Activated CD8-positive, alpha-beta memory T cell treated with anti-CD3 and anti-CD28 coated beads for 1 hour (primary cell): ENCODE measurements at places on chromosomes 12 and 14.

- no peak for DNase-seq
Observed at GRCh38 chr12:28223025-28223554, 32.8 kb downstream of the CCDC91 start.

DNA sequence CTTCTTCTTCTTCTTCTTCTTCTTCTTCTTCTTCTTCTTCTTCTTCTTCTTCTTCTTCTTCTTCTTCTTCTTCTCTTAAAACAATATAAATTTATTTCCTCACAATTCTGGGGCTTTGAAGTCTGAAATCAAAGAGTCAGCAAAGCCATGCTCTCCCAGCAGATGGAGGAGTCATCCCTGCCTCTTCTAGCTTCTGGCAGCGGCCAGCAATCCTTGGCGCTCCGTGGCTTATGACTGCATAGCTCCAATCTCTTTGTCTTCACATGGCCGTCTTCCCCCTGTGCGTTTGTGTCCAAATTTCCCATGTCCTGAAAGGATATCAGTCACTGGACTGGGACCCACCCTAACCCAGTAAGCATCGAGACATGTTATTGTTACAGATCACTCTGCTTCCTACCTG lies 22.9 kb downstream of the KCNA1 start:
- DNase-seq, result no peak

DNA sequence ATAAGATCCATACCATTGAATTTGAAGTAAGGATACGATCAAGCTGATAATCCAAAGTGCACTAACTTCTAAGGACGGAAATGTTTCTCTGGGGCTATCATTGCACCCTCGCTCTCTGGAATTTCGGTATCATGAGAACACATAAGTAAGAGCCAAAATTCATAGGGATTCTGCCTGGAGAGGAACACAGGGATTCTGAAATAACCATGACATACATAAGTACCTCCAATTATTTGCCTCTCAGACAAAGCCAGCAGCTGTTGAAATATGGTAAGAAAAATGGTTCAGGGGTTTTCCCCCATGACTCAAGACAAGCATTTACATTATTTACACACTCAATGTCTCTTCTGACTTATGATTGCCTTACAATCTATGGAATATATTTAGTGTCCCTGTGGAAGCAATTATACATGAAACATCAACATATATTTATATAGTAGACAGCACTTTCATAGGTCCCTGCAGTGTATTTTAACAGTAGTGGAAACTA lies 1123.6 kb upstream of the SEL1L start:
- no peak for DNase-seq

- DNase-seq, result no peak
Observed at GRCh38 chr14:83556746-83557453, 1973.0 kb upstream of the FLRT2 start.

- DNase-seq, result no peak
Observed at GRCh38 chr12:128813883-128814282, 9.9 kb downstream of the SLC15A4 start.

DNA sequence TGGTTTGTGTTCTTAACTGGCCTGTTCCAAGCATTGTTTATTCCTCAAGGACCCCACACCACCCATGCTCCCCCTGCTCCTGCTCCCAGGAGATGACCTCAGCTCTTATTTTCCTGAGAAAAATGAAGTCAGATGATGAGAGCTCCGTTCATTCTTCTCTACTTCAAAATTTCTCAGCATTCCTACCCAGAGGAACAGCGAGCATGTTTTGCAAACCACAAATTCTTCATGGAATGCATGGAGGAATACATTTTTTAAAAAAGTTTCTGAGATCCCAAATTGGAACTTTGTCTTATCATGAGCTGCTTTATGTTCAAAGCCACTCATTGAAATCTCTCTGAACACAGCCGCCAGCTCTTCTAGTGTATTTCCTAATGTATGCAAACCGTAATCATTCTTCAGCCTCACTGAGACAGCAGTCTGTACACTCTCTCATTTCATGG lies 44.9 kb downstream of the SYNE2 start:
- DNase-seq, result no peak

GRCh38 chr12:109625131-109625559 lies 51.6 kb downstream of the MVK start:
- DNase-seq, result no peak

GRCh38 chr12:5171701-5172100 lies 128.0 kb downstream of the KCNA5 start:
- DNase-seq, result no peak

DNA sequence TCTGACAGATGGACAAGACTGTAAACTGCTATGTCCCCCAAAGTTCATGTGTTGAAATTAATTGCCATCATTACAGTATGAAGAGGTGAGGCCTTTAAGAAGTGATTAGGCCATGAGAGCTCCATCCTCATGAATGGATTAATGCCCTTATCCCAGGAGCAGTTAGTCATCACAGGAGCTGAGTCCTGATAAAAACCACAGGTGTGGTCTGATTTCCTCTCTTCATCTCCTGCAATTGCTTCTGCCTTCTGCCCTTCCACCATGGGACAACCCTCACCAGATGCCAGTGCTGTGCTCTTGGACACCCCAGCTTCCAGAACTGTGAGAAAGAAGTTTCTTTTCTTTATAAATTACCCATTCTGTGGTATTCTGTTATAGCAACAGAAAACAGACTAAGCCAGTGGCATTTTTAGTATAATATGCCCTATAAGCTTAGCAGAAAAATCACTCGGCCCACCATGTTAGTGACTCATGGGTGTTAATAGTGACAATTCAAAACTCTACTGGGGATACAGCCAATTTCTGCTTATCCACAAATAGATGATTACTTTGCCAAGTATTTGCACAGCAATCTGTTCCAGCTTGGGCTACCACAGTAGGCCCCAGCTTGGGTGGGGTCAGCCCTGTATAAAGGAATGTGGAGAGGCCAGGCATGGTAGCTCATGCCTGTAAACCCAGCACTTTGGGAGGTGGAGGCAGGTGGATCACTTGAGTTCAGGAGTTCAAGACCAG lies 129.0 kb upstream of the BCL2L14 start:
- DNase-seq, result no peak

DNA sequence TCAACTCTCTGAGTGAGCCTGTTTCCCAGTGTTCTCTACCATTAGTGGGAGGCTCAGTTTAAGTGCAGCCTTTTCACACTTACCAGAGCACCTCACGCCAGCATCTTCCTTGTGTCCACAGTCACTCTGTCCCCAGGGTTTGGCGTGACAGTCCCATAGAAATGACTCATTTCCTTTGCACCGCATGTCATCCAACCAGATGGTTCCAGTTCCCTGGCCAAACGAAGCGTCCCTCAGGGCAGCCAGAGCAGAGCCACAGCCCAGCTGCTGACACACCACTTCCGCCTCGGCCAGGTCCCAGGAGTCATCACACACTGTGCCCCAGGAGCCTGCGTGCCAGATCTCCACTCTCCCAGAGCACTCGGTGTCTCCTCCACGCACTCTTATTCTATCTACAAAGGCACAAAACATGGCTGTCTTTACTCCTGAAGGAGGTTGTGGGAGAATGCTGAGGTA lies 65.4 kb downstream of the ACSM4 start:
- no peak for DNase-seq

- no peak for DNase-seq
Observed at GRCh38 chr12:19681007-19681406, 241.7 kb downstream of the AEBP2 start.

GRCh38 chr14:54085232-54085761 lies 128.7 kb upstream of the BMP4 start:
- DNase-seq, result no peak
